Kidney (tissue), 22 donors: ENCODE measurements at places on chromosomes 3 and 15.

DNA sequence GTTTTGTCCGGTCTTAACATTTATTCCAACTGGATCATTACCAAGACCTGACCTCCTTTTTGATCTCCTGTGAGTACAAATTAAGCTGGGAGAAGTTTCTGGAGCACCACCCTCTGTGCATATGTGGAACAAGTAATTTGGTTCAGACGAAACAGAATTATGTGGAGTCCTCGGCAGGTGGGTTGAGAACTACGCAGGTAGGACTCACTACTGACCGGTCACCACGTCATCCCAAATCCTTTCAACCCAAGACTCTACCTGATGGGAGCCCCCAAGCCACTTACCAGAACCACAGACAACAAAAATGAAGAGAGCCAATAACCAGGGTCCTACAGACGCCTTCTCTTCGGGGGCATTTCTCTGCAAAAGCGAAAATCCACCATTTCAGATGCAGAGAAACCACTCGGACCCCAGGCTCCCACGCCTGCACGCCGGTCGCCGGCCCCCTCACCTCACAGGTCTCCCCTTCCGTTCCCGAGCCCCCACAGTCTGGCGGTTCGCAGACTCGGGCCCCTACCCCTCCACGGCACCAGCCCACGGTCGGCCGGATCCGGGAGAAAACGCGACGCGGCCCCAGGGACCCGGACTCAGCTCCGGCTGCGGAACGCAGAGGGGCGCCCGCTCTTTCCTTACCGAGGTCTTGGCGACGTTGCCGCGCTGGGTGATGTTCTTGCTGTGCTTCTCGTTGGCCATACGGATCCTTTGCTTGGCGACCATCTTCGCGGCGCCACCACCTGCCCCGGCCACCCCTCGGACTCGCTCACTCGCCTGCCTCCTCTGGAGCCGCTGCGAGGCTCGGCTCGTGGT, 674 bp downstream of the SERP1 start:
- DNase-seq, result peak; percentile 42

DNA sequence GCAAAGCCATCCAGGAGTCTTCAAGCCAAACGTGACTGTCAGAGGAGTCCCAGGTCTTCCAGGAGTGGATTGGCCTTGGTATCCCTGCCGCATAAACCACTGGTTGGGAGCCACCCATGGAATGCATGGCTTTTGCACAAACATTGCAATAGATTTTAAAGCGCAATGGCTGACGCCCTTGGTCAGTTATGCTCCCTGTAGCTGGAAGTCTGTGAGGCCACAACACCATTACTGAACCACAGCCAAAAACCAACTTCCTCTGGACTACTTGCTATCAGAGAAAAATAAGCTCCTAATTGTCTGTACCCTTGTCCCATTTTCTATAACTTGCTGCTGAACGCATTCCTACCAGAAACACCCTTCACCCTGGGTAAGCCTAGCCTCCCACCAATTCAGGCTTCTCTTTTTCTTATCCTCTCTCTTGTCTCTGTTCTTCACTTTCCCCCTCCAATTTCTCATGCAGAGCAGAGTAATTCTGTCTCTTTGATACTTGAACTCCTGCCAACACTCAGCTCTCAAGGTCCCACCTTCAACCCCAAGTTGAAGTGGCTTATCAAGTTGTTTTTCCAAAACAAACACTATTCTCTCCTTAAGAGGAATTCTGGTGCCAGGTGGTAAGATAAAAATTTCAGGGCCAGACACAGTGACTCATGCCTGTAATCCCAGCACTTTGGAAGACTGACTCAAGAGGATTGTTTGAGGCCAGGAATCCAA, 176.4 kb upstream of the UBE2E1 start:
- no peak for DNase-seq

DNA sequence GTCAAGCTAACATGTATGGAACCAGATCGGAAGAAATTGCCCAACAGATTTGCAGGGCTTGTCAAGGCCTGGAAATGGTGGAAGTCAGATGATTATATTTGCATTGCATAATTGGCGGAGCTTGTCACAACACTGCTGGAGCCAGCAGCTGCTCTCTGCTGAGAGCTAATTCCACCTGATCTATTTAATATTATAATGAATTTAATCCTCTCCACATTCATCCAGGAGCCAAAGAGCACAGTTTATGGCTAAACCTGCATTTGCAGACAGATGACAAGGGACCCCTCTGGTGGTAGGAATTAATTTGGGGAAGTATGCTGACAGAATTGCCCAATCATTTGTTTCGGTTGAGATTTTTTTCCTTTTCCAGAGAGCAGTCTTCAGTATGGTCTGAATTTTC, 730.2 kb downstream of the TUSC7 start:
- no peak for DNase-seq

- DNase-seq, result no peak
These were observed 199.4 kb downstream of the OCA2 start for GRCh38 chr15:27899583-27900285.

GRCh38 chr3:131216330-131216729, 165.2 kb upstream of the NUDT16 start:
- no peak for DNase-seq
